Breast epithelium (tissue), 4 donors: ENCODE measurements at places on chromosomes 1 and 21.

DNA sequence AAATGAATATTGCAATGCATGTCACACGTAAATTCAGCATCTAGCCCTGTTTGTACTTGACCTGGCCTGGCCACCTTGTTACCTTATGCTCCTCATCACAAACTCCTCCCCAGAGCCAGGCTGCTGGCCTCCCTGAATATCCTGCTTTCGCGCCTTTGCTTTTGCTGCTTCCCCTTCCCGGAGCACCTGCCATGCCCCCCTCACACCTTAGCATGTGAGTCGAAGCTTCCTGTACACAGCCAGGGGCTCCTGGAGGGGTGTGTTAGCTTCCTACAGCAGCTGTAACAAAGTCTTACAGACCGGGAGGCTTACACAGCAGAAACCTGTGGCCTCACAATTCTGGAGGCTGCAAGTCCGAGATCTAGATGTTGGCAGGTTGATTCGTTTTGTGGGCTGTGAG is 60.1 kb downstream of the TLR5 start:
- no peaks in the 10 kb centered on the region for H3K36me3 ChIP-seq
- H3K4me3 ChIP-seq: no peak overlapping the region
- no peaks in the 10 kb centered on the region for H3K4me1 ChIP-seq
- no peaks in the 10 kb centered on the region for H3K27me3 ChIP-seq

GRCh38 chr1:110196917-110197765 is 13.0 kb upstream of the KCNC4 start:
- no peaks in the 10 kb centered on the region for H3K4me1 ChIP-seq
- no peaks in the 10 kb centered on the region for H3K36me3 ChIP-seq
- H3K27ac ChIP-seq: no peak overlapping the region
- no peak overlapping the region for H3K4me3 ChIP-seq

GRCh38 chr1:223783676-223784075 is 62.1 kb downstream of the TP53BP2 start:
- H3K36me3 ChIP-seq: peaks cover 8% of the 10 kb centered on the region
- H3K4me1 ChIP-seq: no peaks in the 10 kb centered on the region
- no peak overlapping the region for H3K27ac ChIP-seq
- no peak overlapping the region for H3K4me3 ChIP-seq

GRCh38 chr21:36695671-36696389 is 3.1 kb upstream of the SIM2 start:
- peaks cover 98% of the 10 kb centered on the region for H3K27me3 ChIP-seq
- H3K4me3 ChIP-seq: no peak overlapping the region
- no peaks in the 10 kb centered on the region for H3K36me3 ChIP-seq

DNA sequence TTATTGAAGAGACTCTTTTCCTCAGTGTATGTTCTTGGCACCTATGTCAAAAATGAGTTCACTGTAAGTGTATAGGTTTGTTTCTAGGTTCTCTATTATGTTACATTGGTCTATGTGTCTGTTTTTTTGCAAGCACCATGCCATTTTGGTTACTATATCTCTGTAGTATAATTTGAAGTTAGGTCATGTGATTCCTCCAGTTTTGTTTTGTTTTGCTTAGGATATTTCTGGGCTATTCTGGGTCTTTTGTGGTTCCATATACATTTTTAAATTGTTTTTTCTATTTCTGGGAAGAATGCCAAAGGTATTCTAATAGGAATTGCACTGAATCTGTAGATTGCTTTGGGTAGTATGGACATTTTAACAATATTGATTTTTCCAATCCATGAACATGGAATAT is 13.2 kb downstream of the TMED5 start:
- H3K27me3 ChIP-seq: no peaks in the 10 kb centered on the region
- H3K36me3 ChIP-seq: no peaks in the 10 kb centered on the region
- H3K27ac ChIP-seq: no peak overlapping the region
- H3K4me3 ChIP-seq: no peak overlapping the region
- DNase-seq: no peak
